Activated T-cell treated with anti-CD3 and anti-CD28 coated beads, Interleukin-2, amount 50 U/mL, for 1 hour (primary cell): ENCODE measurements at places on chromosomes 4 and X.

DNA sequence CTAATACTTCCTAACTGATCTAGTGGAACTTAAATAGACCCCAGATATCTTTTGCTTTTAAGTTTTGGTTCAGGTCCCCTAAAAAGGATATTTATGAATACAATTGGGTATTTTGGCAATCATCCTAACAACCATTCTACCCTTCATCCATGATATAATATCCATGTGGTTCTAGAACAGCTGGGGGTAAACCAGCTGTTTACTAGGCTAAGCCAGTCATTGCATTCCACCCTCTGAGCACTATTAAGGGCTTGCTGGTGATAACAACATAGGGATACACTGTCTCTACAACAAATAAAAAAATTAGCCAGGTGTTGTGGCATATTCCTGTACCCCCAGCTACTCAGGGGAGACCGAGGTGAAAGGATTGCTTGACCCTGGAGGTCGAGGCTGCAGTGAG lies 54.8 kb upstream of the MAPK10 start:
- DNase-seq = no peak

DNA sequence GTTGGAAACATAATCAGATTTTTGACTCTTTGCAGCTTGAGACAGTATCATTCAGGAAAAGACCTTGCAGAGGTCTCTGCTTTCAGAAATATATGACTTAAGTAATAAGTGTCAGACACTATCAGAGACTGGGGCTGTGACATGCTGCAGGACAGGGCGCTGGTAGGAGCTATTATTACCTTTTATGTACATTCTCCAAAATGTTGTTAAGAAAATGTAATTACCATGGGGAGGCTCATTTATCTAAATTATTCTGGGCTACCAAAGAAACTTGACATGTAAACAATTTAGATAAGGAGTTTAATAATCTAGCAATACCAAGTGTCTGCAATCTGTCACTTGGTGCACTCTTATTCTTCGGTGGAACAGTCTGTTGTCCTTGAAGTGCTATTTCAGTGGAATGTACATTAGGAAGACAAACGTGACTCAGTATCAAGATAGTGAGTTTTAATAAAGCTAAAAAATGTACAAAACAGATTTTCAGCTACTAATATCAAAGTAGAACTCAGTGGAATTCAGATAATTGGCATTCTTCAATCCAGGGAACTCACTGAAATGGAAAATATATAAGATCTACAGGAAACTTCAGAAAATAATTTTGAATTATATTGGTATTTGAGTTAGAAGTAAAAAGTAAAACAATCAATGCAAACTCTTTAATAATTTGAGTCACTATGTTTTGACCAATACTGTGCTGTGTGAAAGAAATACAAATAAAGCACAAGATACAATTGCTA lies 214.5 kb downstream of the KCNIP4 start:
- no peak for DNase-seq

DNA sequence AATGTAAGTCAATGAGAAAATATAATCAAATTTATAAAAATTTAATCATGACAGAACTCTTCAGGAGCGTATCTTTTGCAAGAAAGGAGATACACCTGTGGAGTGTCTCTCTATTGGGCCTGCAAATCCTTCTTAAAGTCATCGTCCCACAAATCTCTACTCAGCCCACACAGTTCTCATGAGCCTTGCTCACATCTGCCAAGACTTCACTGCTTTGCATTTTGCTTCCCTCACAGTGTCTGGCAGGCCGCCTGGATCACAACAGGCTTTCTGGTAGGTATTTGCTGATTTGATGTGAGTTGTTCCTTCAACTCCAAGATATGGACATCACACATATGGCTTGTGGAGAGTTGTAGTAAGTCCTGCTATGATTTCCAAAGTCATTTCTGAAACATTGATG lies 183.1 kb upstream of the ARX start:
- DNase-seq = no peak

GRCh38 chrX:13364230-13364857 lies 44.5 kb upstream of the ATXN3L start:
- no peak for DNase-seq

DNA sequence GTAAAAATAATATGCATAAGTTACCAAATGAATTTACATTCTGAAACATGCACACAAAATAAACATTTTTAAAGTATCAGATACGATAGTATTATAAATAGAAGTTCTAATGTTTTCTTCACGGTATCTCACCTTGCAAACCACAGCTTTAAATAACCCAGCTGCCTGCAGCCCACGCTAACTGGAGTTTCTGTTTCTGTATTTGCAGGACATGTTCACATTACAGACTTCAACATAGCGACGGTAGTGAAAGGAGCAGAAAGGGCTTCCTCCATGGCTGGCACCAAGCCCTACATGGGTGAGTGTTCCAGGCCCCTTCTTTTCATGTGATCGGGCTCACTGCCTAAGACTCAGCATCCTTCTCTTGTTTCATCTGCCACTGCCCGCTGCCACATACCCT lies 291.7 kb downstream of the EVC2 start:
- no peak for DNase-seq

GRCh38 chr4:73816814-73817213 lies 19.7 kb upstream of the CXCL6 start:
- DNase-seq = no peak

DNA sequence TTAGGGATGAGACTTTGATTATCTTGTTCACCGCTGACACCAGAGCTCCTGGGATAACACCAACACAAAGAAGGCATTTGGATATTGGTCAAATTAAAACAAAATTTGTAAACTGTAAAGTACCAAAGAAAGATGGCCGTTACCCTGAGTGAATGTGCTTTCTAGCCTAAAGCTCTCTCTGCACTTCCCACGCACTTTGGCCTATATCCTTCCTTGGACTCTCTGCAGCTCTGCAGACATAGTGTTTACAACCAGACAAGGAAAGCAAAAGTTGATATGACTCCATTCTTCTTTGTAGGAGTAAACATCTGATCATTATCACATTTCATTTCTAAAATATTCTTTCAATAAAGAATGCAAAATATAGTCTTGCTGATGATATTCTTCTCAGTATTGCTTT lies 44.8 kb upstream of the PITX2 start:
- no peak for DNase-seq

GRCh38 chr4:127759893-127760292 lies 22.2 kb upstream of the HSPA4L start:
- no peak for DNase-seq

- DNase-seq = no peak
These were observed 52.6 kb downstream of the PCYT1B start for GRCh38 chrX:24594501-24594900.

GRCh38 chr4:5826437-5827107 lies 66.3 kb downstream of the CRMP1 start:
- no peak for DNase-seq

GRCh38 chr4:6500481-6501140 lies 28.2 kb upstream of the PPP2R2C start:
- DNase-seq = no peak

DNA sequence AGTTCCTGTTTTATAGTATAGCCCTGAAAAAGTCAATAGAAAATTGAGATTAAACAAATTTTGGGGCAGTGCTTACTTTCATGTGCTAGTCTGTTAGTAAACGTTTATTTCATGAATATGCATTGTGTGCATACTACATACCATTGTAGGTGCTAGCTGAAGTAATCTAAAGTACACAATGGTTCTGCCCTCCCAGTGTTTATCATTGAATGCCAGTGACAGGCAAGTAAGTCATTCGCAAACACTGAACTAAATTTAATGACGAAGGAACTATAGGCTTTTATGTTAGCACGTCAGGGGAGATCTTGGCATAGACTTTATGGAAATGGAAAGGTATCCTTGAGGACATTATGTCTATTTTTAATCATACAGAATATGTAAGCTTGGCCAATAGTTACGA lies 426.9 kb upstream of the EPHA5 start:
- DNase-seq = no peak

GRCh38 chrX:40327085-40327484 lies 229.3 kb upstream of the BCOR start:
- no peak for DNase-seq

DNA sequence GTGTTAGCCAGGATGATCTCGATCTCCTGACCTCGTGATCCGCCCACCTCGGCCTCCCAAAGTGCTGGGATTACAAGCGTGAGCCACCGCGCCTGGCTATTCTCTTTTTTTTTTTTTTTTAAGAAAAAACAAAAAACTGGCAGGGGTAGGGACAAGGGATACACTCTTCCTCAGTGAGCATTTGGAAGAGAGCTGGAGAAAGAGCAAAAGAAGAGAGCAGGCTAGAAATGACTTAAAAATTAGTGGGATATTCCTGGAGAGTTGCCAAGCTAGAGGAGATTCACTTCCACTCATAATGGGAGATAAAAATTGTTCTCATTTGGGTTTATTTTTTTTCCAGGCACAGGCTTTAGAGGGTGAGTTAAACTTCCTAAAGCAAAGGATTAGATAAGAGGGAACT lies 140.0 kb upstream of the SCML1 start:
- DNase-seq = no peak

- no peak for DNase-seq
These were observed 26.2 kb upstream of the TMPRSS11D start for GRCh38 chr4:67909905-67910584.

DNA sequence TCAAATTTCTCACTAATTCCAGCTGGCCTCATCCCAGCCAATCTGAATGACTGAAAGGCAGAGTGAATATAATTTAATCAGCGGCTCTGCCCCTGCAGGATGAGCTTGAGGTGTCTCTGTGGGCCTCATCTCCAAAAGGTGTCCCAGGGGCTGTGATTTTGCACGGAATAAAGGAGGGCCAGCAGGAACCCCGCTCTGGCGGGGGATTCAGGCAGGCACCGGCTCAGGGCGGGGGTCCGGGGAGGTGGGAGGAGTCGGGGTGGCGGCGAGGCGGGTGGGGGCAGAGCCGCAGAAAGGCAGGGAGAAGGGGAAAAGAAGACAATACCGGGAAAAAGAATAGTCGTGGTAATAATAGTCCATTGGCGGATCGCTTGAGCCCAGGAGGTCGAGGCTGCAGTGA lies 16.0 kb upstream of the ERCC6L start:
- no peak for DNase-seq

DNA sequence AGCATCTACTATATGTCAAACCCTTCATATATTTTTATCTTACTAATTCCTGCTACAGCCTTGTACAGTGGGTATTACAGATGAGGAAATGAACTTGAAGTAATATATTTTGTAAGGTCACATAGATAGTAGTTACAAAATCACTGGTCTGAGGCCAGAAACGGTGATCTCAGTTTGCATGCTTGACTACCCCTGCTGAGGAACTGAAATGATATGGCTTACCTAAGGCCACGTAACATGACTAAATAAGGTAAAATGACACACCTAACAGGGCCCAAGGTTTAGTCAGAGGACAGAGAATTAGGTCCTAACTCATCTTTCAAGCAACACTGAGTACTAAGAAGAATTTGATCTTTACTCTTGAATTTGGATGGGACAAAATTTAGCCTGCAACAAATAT lies 1.5 kb upstream of the COMMD8 start:
- no peak for DNase-seq

- DNase-seq = no peak
These were observed 1006.4 kb downstream of the ARAP2 start for GRCh38 chr4:35237924-35238323.

DNA sequence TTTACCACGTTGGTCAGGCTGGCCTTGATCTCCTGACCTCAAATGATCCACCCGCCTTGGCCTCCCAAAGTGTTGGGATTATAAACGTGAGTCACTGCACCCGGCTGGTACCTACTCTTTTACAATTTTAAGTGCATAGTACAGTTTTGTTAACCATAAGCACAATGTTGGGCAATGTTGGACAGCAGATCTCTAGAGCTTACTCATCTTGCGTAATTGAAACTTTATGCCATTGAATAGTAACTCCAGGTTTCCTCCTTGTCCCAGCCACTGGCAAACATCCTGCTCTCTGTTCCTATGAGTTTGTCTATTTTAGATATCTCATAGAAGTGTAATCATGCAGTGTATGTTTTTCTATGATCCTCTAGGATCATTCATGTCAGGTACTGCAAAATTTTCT lies 9.3 kb upstream of the CPE start:
- DNase-seq = no peak

- DNase-seq = no peak
These were observed 467.4 kb downstream of the TRIML1 start for GRCh38 chr4:188606635-188607034.
